ENCODE measurements at places on chromosomes 5 and 9. TPM values are rescaled to one million over a fixed set of nuclear protein-coding genes. Genes with fewer than 3 reads are reported as not detected.
A peak's percentile ranks its signal among the peaks of the same experiment; 100 is the strongest.

ACOT12 gene
- not detected for total RNA-seq

CNTFR gene
- total RNA-seq, result 8.7 TPM

TMEM250 gene
- 18.7 TPM for total RNA-seq

EXD3 gene
- total RNA-seq, result 6.8 TPM

LCN1 gene
- not detected for total RNA-seq

LCN9 gene
- not detected for total RNA-seq

DNA sequence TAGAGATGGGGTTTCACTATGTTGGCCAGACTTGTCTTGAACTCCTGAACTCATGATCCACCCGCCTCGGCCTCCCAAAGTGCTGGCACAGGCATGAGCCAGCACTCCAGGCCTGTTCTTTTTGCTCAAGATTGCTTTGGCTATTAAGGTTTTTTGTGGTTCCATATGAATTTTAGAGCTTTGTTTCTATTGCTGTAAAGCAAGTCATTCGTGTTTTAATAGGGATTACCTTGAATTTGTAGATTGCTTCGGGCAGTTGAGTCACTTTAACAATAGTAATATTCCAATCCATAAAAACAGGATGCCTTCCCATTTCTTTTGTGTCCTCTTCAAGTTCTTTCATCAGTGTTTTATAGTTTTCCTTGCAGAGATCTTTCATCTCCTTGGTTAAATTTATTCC, 22.1 kb downstream of the C6 start:
- DNase-seq, result no peak

DNA sequence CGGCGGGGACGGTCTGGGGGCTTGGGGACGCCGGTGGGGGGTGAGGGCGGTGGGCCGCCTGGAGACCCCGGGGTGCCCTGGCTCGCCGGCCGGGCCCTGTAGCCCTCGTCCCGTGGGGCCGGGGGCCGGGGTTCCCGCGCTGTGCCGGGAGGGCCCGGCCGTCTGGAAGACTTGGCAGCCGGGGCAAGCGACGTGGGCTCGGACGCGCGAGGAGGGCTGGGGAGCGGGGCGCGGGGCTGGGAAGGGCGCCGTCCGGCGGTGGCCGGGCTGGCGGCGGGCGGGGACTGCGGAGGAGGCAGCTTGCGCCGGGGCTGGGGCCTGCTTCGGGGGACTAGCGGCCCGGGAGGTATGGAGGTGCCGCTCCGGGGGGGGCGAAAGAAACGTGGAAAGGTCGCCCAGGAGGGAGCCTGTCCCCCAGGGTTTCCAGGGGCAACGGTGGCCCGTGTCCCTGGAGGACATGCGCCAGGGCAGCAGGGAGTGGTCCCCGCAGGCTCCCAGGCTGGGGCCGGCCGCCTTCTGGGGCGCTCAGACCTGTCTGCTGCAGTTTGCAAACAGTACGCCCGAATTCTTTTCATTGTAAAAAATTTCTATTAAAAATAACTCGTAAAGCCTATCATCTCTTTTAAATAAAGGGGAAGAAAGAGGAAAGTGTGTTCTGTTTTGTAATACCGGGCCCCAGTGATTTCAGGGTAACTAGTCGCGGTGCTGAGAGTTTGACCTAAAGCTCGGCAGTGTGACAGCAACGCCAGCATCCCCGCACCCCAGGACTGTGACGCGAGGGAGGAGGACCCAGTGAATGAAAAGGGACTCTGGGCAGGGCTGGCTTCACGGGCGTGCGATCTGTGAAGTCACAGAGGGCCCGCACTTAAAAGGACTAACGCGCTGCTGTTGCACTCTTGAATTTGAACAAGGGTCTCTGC, 752 bp upstream of the ANKH start:
- peak; percentile 90 for DNase-seq

- DNase-seq, result no peak
Observed at GRCh38 chr5:5799826-5800225, 377.3 kb downstream of the ICE1 start.

- DNase-seq, result peak; percentile 41
Observed at GRCh38 chr9:30913331-30913730, 1471.1 kb upstream of the ACO1 start.

DNA sequence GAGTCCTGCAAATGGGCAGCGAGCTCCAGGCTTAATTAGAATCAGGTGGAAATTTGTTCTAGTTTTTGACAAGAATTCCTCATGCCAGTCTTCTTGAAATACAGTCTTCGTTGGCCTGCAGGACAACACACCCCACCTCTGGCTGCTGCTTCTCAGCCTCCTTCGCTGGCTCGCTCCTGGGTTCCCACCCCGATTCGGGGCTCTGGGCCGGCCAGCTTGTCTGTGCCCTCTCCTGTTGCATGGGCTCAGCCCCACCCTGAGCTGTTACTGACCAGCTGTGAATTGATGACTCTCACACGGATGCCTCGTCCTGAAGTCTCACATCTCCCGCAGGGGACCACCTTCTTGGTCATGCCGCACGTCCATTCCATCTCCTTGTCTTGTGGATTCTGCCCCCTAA, 21.0 kb downstream of the PSD2 start:
- no peak for DNase-seq

- DNase-seq, result no peak
Observed at GRCh38 chr9:132826621-132827365, 51.3 kb downstream of the AK8 start.

DNA sequence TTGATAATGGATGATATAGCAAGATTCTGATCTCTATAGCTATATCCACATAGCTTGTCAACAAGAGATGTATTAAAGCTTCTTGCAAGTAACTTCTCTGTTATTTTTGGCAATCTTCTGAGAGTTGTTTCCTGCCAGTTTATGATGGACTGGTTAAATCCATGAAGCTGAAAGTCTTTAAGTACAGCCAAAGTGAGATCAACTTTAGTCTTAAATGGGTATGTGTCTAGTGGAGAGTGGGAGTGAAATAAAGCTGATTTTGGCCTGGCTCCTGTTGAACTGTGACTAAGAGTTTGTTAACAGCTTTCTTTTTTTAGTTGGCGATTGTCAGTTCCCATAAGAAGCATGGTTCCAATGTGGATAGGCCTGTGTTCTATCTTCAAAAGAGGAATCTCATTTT, 350.9 kb upstream of the PCSK5 start:
- no peak for DNase-seq

DNA sequence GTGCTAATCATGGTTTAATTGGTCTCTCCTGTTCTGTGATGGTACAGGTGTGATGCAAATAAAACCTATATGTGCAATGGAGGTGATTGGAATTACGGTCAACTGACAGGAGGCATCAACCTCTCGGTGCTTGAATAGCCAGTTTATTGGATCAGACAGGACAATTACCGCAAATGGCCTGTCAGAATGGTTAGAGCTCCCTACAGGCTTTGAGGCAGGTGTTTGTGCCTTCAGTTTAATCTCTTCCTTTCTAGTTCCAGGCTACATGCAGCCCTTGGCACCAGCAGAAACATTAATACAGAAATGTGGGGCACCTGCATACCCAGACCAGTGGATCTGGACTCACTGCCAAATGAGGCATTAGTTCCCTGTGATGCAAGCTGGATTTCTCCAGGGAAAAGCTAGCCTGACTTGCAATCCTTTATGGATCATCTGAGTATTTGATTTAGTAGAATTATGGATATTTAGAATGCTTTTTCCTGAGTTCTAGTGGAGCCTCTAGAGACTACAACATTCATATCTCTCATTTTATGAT, 128.6 kb downstream of the MAT2B start:
- DNase-seq, result no peak

DNA sequence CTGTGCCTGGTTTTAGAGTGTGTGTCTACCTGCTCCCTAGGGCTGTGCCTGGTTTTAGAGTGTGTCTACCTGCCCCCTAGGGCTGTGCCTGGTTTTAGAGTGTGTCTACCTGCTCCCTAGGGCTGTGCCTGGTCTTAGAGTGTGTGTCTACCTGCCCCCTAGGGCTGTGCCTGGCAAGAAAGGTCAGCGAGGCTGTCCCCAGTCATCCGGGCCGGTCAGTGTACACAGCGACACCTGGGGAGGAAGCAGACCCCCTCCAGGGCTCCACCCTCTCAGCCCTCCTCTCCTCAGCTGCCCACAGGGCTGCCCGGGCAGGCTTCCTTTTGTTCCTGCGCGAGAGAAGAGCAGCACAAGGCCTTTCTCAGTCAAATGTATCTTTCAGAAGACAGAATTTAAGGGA, 4.1 kb downstream of the NRARP start:
- DNase-seq, result no peak

DNA sequence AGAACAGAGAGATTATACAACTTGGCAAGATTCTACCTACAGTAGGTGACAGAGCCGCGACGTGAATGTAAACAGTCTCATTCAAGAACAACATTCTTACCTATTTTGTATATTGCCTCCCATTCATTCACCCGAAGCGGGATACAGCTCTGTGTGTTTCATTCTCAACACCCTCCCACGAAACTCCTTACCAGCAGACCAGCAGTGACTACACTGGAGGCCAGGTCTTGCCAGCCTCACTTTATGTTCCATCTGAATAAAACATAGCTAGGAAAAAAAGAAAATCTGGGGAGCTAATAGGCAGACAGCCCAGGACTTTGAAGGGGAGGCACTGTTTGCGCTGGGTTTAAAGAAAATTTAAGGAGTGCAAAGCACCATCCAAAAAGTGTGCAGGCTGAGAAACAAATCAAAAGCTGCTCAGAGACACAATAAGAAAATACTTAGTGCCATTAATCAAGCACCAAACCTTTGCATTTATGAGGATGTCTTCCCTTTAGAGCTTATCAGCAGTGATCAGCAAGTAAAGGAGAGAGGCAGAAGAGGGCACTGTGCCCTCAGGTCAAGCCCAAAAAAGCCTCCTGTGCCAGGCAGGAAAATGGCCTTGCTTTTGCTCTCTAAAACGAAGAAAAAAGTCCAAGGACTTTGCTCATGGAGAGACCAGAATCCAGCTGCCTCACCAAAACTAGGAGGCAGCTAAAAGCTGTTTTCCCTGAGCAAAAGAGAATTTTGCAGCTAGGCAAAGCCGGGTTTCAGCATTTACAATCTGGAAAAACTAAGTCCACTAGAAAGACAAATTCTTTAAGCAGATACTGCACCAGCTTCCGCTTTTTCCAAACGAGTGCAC, 295.1 kb downstream of the BNC2 start:
- DNase-seq, result no peak

GRCh38 chr5:84618262-84618661, 233.6 kb upstream of the EDIL3 start:
- no peak for DNase-seq

GRCh38 chr5:130912088-130912487, 253.0 kb downstream of the HINT1 start:
- DNase-seq, result no peak

- no peak for DNase-seq
Observed at GRCh38 chr9:111900151-111900857, 3.7 kb downstream of the UGCG start.

Measured in Right ventricle myocardium inferior (tissue), 1 donor.